ENCODE measurements at places on chromosomes 1 and 21.

DNA sequence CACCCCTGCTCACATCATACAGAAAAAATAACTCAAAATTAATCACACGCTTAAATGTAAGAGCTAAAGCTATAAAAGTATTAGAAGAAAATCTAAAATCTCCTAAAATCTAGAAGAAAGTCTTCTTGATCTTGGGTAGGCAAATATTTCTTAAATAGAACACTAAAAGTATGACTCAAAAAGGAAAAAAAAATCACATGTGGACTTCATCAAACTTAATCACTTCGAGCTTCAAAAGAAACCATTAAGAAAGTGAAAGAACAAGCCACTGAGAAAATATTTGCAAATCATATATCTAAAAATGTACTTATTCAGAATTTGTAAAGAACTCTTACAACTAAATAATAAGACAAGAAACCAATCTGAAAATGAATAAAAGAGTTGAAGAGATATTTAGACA, 32.7 kb downstream of the LRRC52 start:
- DNase-seq: no peak

GRCh38 chr1:79042539-79042938, 36.0 kb upstream of the ADGRL4 start:
- no peak for DNase-seq

- DNase-seq: no peak
Measured at GRCh38 chr21:41987310-41987709, 22.9 kb downstream of the ZBTB21 start.

DNA sequence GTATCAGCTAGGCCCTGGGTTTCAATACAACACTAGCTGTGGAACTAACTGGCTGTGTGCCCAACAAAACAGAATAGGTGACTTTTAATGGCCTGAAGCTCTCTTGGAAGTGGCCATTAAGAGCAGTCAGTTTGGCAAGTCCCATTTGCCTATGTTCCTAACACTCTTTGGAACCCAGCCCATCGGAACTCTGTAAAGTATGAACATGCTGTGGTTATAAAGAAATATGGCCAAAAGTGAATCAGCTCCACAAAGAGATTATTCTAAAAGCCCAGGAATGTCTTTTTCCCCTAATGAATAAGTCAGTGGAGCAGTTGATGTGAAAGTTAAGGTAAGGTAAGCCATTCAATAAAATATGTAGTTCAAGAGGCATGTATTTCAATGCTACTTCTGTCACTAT, 223.7 kb upstream of the ADAMTS5 start:
- DNase-seq: peak; percentile 43

GRCh38 chr1:223036479-223036845, 106.6 kb downstream of the TLR5 start:
- no peak for DNase-seq

- peak; percentile 81 for DNase-seq
Measured at GRCh38 chr1:227919906-227920305, 27.8 kb downstream of the WNT9A start.

DNA sequence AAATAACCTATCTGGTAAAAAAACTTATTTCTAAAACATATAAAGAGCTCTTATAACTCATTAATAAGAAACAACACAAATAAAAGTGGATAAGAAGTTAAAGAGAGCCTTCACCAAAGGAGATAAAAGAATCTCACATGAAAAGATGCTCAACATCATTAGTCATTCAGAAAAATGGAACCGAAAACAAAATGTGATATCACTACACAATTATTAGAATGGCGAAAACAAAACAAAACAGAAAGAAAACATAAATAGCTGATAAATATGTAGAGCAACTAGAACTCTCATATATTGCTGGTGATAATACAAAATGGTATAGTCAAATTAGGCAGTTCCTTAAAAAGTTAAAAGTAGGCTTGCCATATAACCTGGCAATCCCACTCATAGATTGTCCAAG, 1109.3 kb downstream of the PLA2G4A start:
- no peak for DNase-seq

- no peak for DNase-seq
Measured at GRCh38 chr1:207902566-207902965, 8.4 kb downstream of the CD34 start.

GRCh38 chr1:37879865-37880264, 20.5 kb upstream of the MTF1 start:
- DNase-seq: no peak

DNA sequence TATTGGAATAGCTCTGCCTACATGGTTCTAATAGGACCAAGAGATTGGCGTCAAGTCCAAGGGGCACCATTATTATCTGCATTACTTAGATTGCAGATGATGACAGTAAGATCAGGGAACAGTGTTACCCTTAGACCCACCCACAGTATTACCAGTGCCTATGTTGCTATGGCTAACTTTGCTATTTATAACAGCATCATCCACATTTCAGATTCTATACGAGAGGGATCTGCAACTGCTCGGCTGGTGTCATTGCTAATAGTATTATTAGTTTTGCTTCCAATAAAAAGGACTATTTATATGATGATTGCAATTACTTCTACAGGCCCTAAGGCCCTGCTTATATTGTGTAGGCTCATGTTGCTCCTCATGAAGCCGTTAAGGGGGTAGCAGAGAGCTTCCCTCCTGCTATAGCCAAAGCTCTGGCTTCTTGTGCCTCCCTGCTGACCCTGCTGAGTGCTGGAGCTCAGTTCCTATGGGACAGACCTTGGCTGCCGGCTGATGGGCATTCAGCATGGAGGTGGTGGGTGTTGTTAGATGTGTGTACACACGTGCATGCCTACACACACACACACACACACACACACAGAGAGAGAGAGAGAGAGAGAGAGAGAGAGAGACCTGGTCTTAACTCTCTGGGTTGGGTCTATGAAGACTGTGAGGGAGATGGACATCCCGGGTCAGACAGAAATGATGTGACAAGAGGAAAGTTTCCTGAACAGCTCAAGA, 1.3 kb downstream of the BCAN start:
- DNase-seq: no peak
